ENCODE measurements at places on chromosomes 5 and 9. TPM values are rescaled to one million over a fixed set of nuclear protein-coding genes. Genes with fewer than 3 reads are reported as not detected.

KLF9 gene
- total RNA-seq = 50.9 TPM

TOR1A gene
- total RNA-seq = 12.0 TPM

PCDHGA2 gene
- total RNA-seq = 6.5 TPM

INSYN2B gene
- total RNA-seq = 0.30 TPM

GRCh38 chr5:165903835-165904234, 2387.6 kb upstream of the WWC1 start:
- DNase-seq = no peak

- DNase-seq = no peak
These were observed 85.7 kb upstream of the FBXW11 start for GRCh38 chr5:172091956-172092732.

- DNase-seq = no peak
These were observed 92.1 kb downstream of the NR3C1 start for GRCh38 chr5:143311428-143311827.

DNA sequence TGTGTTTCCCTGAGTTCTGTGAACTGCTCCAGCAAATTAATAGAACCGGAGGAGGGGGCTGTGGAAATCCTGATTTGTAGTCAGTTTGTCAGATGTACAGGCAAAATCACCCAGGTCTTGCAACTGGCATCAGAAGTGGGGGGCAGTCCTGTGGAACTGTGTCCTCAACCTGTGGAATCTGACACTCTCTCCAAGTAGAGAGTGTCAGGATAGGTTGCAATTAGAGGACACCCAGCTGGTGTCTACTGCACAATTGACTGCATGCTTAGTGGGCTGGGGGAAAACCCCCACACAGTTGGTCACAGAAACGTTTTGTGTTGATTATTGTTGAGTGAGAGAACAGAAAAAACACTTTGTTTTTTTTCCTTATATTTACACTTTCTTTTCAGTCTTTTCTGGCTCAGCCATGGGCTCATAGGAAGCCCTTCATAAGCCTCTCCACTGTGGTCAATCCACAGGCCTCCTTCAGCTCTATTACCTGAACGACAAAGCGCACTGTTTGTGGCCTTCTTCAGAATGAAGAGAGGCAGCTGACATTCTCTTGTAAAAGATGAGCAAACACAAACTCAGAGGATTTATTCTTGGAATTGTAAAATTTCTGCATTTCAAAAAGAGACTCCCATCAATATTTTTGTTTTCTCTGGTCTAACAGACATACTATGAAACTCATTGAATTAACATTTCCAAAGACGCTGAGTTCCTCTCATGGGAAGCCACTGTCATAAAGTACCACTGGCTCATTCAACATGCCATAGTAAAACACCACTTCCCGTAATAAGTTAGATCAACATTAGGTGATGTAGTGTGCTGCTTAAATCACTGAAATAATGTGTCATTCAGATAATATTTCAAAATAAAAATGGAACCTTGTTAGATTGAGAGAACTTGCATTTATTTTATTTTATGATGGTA, 348.9 kb upstream of the RFX3 start:
- no peak for DNase-seq
